Esophagus mucosa (tissue), 1 donor: ENCODE measurements at places on chromosomes 6 and 20. TPM values are rescaled to one million over a fixed set of nuclear protein-coding genes. Genes with fewer than 3 reads are reported as not detected.

GRCh38 chr6:128036808-128037570, 136.1 kb upstream of the THEMIS start:
- no peak for ATAC-seq

DNA sequence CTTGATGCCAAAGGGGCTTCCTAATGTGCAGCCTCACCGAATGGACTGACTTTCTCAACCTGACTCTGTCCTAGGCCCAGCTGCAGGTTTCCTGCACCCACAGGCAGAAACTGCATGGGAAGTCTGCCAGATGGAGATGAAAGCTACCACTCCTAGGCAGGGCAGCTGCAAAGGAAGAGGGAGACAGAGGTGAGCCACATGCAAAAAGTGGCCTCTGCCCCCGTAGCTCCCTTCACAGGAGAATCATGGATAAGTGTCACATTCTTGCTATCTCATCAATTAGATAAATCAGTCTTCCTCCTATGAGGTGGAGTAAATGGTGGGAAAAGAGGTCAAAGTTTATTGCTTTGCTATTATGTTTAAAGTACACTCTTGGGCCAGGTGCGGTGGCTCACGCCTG, 191.3 kb downstream of the ALDH8A1 start:
- ATAC-seq = no peak

DNA sequence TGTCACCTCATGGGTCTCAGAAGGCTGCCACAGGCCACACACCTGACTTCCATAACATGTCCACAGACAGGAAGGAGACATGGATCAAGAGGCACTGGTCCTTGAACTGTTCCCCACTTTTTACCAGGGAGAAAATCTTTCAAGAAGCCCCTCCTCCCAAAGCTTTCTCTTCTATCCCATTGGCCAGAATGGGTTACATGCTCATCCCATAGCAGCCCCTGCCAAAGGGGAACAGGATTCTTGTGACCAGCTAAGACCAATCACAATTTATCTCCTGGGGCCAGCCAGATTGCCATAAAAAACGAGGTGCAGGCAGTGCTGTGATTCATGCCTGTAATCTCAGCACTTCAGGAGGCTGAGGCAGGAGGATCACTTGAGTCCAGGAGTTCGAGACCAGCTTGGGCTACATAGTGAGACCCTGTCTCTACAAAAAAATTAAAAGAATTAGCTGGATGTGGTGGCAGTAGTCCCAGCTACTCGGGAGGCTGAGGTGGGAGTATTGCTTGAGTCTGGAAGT, 59.4 kb downstream of the TMEM242 start:
- no peak for ATAC-seq

The PGC gene
- not detected for total RNA-seq

GRCh38 chr6:54515713-54516112, 207.5 kb downstream of the TINAG start:
- no peak for ATAC-seq

DNA sequence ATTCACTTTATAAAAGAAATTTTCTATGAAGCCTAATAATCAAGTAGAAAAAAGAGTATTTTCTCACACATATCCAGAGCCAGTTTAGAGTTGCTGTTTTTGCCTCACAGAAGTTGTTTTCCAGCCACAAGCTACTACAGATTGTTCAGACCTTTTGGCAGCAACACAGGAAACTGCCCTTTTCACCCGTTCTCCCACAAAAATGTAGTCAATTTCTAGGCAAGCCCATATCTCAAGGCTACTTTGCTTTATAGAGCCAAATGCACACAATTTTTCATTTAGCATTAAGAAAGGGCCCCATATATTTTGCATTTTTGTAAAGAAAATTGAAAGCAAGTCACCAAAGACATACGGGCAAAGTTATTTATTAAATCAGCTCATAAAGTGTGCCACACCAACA, 49.5 kb downstream of the EPB41L2 start:
- no peak for ATAC-seq

GRCh38 chr20:46214824-46215488, 93.3 kb downstream of the CDH22 start:
- no peak for ATAC-seq

The CD83 gene
- total RNA-seq = 0.48 TPM

GRCh38 chr6:116529466-116530290, 15.8 kb downstream of the TRAPPC3L start:
- no peak for ATAC-seq

DNA sequence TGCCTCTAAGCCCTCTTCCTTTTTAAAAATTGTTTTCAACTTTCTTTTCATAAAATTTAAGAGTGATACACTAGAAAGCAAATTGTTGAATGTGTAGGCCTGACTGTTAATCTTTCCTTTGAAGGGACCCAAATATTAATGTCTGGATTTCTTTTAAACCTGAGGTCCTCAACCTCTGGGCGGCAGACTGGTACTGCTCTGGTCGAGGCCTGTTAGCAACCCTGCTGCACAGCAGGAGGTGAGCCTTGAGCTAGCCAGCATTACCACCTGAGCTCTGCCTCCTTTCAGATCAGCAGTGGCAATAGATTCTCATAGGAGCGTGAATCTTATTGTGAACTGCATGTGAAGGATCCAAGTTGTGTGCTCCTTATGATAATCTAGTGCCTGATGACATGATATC, 191.2 kb downstream of the MANEA start:
- no peak for ATAC-seq

DNA sequence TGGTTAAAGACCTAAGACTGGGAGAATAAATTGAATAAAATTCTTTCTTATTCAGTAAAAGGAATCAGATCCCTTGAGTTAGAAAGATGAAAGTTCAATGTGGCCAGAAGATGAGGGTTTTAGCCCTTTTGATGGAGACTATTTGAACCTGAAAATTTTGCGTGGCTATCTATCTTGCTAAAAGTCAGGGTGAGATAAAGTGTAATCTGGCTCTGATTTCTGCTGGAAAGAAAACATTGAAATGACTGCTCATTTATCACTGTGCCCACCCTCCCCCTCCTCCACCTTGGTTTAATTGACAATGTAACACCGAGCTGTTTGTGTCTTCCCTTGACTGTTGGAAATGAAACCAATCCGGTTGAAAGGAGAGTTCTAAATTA, 32.9 kb upstream of the TCF21 start:
- ATAC-seq = no peak

DNA sequence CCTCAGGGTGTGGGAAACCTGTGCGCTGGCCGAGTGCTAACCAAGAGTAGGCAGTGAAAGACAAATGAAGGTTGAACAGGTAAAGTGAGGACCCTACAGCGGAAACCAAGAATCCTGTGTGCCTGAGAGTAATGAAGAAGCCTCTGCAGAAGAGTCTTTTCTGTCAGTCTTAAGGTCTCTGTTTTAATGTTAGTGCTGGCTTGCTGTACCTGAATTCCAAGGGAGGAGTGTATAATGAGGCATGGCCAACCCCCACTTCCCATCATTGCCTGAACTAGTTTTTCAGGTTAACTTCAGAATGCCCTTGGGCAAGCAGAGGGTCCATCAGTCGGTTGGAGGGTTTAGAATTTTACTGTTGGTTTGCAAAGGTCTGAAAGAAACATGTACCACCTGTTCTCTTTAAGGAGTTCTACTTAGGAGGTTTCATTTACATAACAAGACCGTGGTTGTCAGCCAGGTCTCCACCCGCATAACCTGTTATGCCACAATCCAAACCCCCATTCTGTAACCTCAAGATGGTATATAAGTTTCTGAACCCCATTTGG, 589 bp upstream of the PDCD2 start:
- ATAC-seq = peak; percentile 45

DNA sequence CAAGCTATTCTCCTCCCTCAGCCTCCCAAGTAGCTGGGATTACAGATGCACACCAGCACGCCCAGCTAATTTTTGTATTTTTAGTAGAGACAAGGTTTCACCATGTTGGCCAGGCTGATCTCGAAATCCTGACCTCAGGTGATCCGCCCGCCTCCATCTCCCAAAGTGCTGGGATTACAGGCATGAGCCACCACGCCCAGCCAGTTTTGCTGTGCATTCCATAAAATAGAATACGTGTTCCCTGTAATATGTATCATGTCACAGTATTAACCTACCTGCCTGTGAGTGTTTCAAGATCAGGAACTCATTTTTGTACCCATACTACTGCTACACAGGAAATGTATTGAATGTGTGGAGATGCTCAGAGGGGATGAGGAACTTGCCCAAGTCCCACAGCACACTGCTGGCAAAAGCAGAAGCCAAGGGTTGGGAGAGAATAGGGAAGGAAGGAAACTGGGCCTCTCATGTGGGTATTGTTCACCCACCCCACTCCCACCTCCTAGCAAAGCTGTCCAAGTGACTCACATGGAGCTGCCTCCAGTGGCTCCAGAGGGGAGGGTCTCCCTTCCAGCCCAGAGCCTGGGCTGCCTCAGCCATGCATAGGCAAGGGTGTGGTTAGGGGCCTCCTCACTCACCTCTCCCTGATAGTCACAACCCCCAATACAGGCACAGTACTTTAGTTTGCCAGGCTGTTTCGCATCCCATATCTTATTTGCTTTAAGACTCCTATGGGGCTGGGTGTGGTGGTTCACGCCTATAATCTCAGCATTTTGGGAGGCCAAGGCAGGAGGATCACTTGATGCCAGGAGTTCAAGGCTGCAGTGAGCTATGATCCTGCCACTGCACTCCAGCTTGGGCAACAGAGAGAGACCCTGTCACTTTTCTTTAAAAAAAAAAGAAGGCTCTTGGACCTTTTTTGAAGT, 9.4 kb downstream of the HM13 start:
- ATAC-seq = peak; percentile 15

DNA sequence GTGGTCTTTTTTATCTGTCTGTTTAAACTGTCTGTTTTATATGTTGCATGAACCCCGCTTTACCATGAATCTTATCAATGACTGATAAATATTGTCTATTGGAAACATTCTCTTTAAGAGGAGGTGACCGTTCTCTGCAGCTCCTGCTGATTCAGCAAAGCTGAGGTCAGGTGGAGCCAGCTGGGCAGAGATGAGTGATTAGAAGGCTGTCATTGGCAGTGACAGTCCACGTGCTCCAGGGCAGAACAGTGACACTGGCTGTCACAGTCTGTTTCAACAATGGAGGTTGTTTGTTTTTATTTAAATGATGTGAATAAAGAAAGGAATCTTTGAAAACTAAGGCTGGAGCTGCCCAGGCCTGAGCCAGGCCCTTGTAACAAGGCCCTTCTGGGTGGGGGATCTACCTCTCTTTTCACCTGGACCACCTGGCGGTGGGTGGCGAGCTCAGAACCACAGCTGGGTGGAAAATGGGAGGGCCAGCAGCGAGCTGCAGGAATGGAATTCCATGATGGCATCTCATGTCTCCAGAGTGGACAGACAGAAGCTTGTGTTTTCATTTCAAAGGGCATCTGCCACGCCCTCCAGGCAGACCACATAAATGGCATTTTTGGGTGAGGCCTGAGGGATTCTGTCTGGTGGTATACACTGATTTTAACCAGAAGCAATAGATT, 12.6 kb downstream of the SYNJ2 start:
- no peak for ATAC-seq

The LTB gene
- total RNA-seq = 1.1 TPM

The PTCRA gene
- total RNA-seq = not detected

DNA sequence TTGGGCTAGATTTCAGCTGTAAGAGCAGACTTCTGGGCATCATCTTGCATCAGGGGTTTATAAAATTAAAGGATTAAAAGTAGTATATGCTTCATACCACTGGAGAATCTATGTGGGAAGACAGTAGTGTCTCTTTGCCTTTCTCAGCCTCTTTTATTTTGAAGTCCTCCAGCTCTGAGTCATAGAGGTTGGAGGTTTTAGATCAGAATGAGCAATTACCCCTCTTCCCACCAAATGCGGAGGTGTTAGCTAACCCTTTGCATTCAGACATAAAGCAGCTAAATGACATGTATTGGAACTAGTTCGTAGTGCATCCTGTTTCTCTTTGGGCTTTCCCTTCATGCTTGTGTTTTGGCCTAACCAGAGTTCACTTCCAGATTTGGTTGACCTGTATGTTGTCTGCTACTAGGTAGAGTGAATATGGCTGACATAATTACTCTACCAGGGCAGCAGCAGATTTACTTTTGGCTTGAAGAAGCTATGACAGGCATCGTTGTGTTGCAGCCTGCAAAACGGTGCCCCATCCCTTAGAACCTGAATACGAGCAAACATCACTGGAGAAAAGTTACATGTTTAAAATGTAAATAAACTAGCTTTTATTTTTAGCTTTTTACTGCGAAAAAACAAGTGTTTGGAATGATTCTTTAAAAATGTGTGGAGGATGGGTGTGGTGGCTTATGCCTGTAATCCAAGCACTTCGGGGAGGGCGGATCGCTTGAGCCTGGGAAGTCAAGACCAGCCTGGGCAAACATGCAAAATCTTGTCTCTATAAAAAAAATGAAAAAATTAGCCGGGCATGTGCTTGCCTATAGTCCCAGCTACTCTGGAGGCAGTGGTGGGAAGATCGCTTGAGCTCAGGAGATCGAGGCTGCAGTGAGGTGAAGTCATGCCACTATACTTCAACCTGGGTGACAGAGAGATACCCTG, 82.2 kb downstream of the MYO6 start:
- ATAC-seq = peak; percentile 83

GRCh38 chr6:142913511-142914047, 31.4 kb downstream of the HIVEP2 start:
- ATAC-seq = peak; percentile 68

GRCh38 chr6:72857791-72858585, 236.1 kb downstream of the KCNQ5 start:
- ATAC-seq = no peak

DNA sequence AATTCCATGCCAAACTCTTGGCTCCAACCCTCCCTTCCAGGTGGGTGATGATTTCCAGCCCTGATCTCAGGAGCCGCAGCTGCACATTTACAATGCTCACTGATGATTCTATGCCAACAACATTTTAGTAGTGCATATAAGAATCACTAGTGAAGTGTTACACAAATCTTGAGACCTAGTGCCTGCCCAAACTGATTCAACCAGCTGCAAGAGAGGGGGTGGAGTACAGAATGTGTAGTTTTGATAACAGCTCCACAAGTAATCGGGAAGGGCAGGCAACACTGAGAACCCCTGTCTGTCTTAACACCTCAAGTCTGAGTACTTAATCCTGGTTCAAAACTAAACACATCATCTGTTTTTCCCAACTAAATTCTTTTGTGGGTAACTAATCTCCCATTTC, 91.7 kb downstream of the PRDM1 start:
- ATAC-seq = no peak
